ENCODE measurements at places on chromosomes 3 and 15.
A peak's percentile ranks its signal among the peaks of the same experiment; 100 is the strongest.

DNA sequence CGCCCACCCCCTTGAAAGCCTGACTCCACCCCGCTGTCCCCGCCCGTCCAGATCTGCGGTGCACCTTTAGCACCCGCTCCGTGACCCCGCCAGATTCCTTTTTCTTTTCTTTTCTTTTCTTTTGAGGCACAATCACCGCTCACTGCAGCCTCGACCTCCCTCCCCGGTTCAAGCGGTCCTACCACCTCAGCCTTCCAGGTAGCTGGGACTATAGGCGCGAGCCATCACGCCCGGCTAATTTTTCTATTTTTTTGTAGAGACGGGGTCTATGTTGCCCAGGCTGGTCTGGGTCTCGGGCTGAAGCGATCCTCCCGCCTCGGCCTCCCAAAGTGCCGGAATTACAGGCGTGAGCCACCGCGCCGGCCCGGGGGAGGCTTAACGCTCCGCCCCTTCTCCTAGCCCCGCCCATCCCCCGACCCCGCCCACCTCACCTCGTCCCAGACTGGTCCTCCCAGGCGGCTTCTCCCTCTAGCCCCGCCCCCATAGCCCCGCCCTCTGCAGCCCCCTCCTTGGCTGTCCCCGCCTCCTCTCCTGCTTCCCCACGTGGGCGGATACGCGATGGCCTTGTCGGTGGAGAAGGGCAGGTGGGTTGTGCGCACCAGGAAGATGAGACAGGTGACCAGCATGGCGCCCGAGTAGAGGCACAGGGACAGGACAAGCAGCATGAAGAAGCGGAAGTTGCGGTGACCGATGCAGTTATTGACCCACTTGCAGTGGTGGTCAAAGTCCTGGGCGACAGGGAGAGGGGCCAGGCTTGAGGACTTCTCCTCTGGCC lies 3.2 kb downstream of the ZDHHC19 start:
- peak; percentile 64 for DNase-seq

DNA sequence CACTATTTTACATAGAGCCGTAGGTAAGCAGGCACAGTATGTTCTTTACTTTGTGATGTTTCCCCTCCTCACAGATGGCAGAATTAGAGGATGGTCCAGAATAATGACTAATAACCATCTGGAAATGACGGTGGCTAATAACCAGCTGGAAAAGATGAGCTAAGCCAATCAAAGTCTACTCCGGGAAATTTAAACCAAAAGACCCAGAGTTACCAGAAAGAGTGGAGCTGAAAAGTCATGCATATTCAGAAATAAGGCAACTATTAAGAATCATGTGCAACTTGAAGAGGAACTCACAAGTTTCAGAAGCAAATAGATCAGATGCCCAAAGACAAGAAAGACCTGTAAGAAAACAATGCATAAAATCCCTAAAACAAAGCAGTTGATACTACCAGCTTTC lies 33.6 kb downstream of the DMXL2 start:
- no peak for DNase-seq

GRCh38 chr3:136973352-136973751 lies 15.6 kb downstream of the IL20RB start:
- no peak for DNase-seq

- DNase-seq, result no peak
Measured at GRCh38 chr3:126782536-126782935, 78.5 kb downstream of the CHCHD6 start.

DNA sequence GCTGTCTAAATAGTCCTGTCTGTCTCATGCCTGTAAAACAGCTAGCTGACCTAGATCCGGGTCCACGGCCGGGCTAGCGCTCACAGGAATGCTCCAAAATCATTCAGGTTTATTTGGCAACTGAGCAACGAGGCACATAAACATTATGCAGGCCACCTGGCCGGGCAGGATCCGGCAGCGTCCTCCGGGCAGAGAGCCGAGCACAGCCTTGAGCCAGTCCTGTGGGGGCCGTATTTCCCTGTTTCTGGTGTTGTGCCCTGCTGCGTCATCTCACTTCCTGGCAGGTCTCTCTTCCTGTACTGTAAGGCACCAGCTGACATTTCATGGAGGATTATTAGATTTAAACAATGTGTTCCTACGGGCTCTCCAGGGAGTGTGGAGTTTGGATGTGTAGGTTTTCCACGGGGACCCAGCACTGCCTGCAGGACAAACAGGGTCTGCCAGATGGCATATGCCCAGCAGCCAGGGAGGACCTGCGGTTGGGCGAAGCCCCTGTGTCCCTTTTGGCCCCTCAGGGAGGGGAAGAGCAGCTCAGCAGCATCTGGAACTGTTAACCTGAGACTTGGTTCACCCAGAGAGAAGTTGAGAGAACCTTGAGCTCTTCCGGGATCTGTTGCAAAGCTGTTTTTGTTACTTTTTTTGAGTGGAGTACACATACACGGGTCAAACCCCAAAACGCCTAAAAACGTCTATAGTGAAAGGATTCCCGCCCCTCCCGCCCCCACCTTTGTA lies 16.6 kb upstream of the LRRK1 start:
- DNase-seq, result peak; percentile 68

DNA sequence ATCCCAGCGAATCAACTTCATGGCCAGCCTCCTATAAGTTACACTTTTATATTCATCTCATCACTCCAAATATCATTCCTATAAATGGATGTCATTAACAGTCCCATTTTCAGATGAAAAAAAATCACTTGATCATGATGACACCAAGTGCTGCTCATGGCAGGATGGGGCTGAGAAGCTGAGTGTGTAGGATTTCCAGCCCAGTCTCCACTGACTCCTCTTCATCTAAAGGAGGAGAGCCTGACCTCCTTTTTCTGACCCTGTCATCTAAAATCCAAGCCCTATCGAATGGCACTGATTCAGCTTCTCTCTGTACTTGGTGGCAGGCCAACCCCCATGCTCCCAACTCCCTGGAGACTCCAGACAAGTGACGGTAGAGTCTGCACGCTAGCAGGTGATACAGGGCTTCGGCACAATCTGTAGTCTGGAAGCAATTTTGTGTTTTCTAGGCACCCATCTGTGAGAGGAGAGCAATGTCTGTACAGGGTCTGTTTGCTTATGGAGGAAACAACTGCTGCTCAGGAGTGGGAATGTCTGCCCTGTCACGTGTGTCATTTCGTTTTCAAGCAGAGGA lies 103.2 kb downstream of the EPHB1 start:
- DNase-seq, result no peak

GRCh38 chr15:60344987-60345386 lies 52.8 kb downstream of the ANXA2 start:
- DNase-seq, result no peak

GRCh38 chr3:15796771-15797641 lies 773 bp downstream of the ANKRD28 start:
- peak; percentile 34 for DNase-seq

DNA sequence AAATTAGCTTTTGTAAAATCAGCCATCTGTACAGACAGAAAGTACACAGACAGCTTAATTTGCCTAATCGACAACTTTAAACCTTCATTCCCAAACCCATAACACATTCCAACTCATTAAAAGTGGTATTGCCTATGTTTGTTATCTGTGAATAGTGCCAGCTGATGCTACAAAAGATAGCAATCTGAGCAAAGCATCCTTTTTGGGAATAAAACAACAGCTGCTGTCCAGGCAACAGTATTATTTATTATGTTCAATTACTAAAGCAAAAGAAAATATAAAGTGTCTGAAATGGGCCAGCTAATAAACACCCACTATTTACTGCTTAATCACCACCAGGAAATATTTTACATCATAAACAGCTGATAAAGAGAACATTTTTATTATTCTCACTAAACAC lies 134.8 kb upstream of the ABI3BP start:
- DNase-seq, result no peak

DNA sequence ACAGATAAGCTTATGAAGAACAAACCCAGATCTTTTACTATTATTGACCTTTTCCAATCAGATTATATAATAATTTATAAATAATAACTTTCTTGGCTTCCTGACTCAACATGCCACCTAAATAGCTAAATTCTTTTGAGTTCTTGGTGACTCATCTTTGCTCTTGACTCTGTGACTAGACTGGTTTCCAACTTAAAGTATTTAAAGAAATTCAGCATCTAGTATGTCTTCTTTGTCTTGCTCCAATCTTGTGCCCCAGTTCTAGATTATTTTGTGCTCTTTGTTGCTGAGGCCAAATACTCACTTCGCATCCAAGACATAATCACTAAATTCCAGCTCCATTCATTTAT lies 483.2 kb upstream of the TBL1XR1 start:
- DNase-seq, result peak; percentile 10

GRCh38 chr3:134928819-134929218 lies 133.8 kb downstream of the EPHB1 start:
- no peak for DNase-seq

DNA sequence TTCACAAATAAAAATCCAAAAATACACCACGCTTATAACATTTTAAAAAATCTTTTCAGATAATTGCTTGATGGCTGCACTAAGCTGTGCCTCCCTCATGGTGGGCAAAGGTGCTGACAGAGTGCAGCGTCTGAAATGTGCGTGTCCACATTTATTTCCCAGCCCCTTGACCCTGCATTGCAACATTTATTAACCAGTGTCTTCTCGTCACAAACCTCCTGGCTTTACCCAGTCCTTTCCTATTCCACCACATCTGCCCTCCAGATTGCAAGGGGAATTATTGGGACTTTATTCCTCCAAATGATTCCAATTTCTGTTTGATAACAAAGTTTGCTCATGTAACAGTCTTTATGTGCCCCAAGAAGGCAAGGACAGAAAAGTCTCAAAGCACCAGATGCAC lies 5.5 kb downstream of the RASGRP1 start:
- DNase-seq, result no peak

DNA sequence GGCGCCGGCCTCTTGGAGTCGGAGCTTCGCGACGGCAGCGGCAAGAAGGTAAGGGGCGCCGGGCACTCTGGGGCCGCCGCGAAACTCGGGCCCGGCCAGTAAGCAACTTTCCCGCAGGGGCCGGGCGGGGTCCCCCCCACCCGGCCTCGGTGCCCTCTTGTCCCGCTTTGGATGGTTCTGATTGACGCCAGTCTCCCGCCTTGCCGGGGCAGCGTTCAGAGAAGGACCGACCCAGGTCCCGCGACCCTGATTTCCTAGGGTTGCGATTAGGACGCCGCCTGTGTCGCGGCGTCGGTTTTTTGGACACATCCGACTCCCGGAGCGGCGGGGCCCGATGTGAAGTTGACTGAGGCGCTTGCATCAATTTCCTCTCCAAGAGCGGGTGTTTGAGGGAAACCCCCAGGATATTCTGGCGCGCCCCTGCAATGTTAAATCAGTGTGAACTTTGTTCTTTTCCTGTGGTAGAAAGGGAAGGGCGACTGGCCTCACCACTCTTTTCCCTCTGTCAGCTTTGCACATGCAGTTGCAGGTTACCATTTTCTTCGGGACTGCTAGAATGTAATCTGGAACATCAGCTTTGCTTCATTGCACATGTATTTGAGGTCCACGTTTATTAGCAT lies 755 bp downstream of the PDE8A start:
- DNase-seq, result no peak

DNA sequence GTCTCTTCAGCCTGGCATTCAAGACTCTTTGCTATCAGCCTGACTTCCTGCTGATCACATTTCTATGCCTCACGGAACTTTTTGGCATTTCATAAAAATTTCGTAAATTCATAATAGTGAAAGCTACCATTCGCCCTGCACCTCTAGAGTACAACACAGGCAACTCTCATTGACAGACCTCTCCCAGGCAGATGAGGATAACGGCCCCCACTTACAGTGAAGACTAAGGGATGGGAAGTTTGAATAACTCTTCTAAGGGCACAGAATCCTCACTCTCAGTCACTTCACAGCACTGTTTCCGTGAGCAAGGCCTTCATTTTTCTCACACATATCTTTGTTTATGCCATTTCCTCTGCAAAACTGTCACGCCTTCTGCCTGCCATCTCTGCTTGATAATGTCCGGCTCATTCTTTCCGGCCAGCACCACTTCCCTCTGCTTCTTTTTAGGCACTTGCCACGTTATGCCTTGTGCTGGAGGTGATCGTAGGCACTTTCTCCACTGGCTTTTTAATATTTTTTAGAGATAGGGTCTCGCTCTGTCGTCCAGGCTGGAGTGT lies 224.1 kb upstream of the HES1 start:
- DNase-seq, result peak; percentile 6

DNA sequence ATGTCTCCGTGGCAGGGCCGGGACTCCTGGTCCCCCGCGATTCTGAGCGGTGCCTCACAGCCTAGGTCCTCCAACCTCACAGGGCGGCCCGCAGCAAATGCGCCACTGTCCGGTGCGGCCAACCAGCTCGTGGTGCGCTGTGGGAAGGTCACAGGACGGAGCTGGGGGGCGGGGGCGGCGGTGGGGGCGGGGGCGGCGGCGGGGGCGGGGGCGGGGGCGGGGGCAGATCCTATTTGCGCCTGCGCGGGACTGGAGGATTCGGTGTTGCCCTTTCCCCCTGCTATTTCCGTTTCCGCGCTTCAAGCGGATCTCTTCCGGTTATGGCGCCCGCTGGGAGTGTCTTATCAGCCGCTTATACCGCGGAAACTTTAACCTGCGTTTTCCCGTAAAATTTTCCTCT lies 106.7 kb upstream of the SNRPN start:
- DNase-seq, result no peak

- no peak for DNase-seq
Measured at GRCh38 chr3:69320871-69321271, 65.0 kb downstream of the FRMD4B start.

GRCh38 chr3:184812662-184813042 lies 686 bp downstream of the VPS8 start:
- DNase-seq, result no peak

- DNase-seq, result no peak
Measured at GRCh38 chr3:105401254-105401653, 34.5 kb downstream of the ALCAM start.

DNA sequence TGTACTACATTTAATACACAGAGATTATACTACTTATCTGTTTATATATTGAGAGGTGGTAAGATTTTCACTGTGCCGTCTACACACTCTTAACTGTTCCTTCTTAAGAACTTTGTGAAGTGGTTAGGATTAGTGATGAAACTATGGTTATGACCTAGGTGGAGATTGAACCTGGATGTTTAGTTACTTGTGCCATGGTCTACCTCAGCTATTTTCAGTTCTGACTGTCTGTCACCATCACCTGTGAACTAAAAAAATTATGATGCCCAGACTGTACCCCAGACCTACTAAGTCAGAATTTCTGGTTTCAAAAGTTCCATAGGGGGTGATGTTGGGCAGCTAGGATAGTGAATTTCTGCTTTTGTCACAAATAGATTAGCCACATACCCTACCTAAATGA lies 6.4 kb downstream of the RASA2 start:
- DNase-seq, result no peak

DNA sequence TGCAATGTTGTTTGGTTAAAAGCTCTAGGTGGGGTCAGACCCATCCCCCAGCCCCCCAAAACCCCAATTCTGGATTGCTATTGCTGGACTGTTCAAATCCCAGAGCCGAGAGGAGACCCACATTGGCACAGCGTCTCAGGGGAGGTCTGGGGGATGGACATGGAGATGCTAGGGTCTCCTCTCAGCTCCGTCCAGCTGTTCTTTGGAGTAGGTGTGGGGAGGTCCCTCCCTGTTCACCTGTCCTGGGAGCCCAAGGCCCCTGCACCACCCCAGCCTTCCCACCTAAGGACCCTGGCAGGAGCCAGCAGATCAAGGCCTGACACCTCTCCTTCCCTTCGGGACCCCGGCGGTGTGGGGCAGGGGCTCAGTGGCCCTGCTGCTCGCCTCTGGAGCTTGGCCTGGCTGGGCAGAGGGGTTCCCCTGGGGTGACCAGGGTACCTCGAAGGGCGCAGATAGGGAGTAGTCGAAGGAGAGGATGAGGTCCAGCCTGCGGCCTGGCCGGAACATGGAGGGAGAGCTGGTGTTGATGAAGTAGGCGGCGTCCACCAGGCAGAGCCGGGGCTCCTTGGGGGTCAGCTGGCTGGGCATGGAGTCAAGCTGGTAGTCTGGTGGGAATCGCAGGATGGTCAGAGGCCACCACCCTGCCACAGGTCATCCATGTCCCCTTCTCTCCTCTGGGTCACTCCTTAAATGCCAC lies 23.9 kb downstream of the PLA2G4D start:
- no peak for DNase-seq

GRCh38 chr3:184306341-184306972 lies 7.4 kb downstream of the PSMD2 start:
- DNase-seq, result no peak
